ENCODE measurements at places on chromosomes 4 and X.

DNA sequence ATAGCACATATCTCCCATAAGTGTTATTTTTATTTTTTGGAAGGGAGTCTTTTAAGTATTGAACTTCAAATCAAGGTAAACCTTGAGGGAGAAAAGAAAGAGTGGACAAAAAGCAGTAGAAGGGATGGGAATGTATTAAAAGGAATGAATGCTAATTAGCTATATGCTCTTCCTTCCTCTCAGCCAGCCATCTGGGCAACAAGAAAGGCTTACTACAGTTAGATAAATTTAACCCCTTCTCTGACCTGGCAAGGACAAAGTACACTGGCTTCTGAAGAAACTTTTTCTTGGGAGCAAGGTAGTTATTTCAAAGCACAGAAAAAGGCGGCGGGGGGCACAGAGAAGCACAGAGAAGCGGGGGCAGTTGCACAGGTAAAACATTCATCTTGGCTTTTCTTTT is 54.6 kb downstream of the GAB1 start:
- ATAC-seq = no peak

GRCh38 chrX:103688946-103689345 is 2.4 kb upstream of the MORF4L2 start:
- no peak for ATAC-seq

DNA sequence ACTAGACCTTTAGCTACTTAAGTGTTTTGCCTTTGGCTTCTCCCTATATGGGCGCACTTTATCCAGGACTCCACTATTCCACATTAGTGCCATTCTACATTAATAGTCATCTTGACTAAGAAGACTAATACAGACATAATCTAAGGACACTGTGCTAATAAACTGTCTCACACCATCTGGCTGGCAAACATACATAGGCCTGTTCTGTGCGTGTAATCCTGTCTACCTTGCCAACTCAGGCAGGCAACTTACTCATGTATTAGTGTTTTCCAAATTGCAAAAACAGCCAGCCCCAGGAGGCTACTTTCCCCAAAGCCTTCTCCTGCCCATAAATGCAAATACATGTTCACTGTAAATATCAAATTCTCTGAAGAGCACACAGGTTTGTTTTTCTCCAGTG is 587.3 kb downstream of the TMA16 start:
- ATAC-seq = no peak

DNA sequence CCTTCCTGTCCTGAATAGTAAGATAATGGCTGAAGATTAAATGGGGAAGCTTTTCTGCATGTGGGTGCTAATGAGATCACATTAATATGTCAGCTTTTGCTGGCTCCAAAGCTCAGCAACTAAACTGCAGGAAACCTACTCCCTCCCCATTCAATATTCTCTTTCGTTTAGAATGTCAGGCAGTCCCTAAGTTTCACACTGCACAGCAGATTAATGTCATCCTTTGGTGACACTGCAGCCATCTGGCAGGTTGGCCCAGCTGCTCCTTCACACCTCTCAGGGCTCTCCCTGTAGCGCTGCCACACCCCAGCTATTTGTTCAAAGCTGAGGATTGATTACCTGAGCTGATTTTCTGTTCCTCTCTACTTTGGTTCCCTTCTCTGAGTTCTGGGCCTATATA is 110.5 kb downstream of the KDR start:
- ATAC-seq = no peak

GRCh38 chr4:65296246-65296645 is 374.0 kb downstream of the EPHA5 start:
- ATAC-seq = no peak

- peak; percentile 86 for ATAC-seq
These were observed 4.5 kb upstream of the TNIP3 start for GRCh38 chr4:121168446-121169281.

DNA sequence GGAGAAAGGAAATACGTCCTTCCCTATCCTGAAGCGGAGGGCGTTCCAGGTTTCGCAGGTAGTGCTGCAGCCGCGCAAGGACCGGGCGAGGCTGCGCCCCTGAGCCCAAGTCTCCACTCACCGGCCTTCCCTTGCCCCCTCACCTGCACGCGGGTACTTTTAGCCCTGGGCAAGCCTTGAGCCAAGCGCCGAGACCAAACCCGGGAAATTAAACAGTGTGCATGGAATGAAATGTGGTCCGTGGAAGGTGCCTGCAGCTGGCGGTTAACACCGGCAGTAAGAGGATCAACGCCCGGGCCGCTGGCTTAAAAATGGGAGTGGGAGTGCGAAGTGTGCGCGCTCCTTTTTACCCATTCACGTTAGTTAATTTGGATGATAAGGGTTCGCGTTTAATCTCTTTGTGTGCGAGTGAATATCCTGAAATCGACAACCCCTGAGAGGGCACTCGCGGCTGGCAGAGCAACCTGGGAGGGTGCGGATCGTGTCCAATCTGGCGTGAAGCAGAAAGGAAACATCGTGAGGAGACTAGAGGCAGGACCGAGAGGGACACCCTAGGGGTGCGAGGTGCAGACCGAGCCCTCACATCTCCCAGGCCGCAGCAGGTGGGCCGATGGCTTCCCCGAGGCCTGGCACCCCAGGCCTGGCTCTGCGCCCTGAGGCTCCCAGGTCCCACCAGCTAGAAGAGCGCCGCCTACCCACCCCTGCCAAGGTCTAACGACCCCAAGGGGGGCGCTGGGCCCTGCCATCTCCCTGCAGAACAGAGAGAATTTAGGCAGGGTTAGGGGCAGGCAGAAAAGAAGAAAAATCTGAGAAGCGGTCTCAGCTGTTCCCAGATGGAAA is 2.0 kb upstream of the HELT start:
- no peak for ATAC-seq

- ATAC-seq = peak; percentile 67
These were observed 201.5 kb upstream of the FAM241A start for GRCh38 chr4:111943796-111944203.

DNA sequence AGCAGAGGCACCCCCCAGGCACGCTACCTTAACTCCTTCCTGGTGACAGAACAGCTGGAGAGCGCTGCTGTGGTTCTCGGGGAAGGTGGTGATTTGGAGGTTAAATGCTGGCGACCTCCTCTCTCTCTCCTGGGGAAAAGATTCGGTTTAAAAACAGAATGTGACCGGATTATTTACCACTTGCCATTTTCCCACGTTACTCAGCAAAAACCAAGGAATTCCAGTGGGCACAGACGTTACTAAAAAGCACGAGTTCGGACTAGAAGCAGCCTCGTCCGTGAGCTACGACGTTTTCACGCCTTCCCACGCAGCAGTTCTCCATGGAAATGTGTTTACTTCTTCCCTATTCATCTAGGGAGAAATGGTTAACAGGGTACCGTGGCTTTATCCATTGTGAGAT is 32.3 kb upstream of the C4orf50 start:
- ATAC-seq = no peak

DNA sequence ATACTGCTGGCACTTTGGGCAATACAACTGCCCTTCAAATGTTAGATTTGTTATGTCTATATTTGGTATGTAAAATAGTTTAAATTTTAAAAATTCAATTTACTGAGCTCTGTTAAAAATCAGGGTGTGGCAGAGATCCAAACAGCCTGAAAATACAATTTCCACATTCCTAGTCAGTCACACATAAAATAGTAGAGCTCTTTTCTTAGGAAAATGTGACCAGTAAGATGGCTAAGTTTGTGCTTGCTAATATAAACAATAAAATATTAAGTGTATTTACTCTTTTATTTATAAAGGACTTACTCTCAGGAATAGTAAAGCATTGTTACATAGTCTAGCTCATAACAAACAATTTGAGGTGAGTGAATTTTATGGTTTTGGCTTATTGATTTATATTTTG is 200.2 kb downstream of the DKK2 start:
- ATAC-seq = no peak

GRCh38 chr4:56149591-56149990 is 200.8 kb downstream of the CEP135 start:
- no peak for ATAC-seq

GRCh38 chr4:22959483-22959882 is 266.7 kb downstream of the GBA3 start:
- ATAC-seq = no peak

DNA sequence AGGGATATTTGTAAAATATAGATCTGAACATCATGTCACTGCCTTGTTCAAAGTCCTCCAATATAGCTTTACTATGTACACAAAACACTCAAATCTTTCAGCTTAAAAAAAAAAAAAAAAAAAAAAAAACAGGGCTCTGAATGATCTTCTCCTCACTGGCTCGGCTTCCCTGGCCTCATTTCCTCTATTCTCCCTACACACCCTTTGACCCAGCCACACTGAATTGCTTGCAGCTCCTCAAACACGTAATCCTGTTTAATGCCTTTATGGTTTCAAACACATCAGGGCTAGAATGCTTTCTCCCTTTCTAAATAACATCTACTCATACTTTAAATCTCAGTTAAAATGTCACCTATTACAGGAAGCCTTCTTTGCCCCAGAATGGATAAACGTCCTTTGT is 60.8 kb downstream of the MTMR8 start:
- no peak for ATAC-seq

- ATAC-seq = no peak
These were observed 1.1 kb upstream of the MRPL1 start for GRCh38 chr4:77861495-77861894.

DNA sequence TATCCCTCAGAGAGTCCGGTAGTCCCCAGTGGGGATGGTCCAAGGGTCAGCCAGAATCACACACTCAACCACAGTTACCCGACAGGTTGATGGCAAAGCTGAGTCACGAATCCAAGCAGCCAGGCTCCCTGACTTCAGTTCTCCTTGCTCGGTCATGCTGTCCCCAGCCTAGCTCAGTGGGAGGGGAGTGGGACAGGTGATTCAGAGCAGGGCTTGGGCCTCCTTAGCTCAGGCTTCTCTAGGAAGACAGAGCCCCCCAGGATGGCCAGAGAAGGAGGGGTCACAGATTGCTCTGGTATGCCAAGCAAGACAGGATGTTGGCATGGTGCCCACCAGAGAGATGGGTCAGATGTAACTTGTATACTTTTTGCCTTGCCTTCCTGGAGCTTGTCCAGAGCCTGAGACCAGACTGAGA is 66.5 kb downstream of the EFNB1 start:
- ATAC-seq = no peak

- ATAC-seq = no peak
These were observed 5.5 kb upstream of the NKX1-1 start for GRCh38 chr4:1411436-1412375.

GRCh38 chr4:60344908-60345307 is 855.2 kb upstream of the ADGRL3 start:
- ATAC-seq = no peak

GRCh38 chr4:95318483-95318882 is 230.3 kb downstream of the UNC5C start:
- no peak for ATAC-seq

DNA sequence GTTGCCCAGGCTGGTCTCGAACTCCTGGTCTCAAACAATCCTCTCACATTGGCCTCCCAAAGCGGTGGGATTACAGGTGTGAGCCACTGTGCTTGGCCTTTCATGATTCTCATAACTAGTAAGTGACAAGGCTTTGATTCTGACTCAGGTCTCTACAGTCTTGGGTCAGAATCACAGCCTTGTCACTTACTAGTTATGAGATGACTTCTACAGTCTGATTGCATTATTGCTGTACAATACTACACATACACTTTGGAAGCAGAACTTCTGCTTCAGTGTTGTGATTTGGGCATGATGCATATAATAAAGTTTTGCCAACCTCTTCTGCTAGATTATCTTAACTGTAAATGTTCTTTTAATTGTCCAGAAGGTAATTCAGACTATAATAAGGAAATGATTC is 123.3 kb downstream of the KDM6A start:
- no peak for ATAC-seq

DNA sequence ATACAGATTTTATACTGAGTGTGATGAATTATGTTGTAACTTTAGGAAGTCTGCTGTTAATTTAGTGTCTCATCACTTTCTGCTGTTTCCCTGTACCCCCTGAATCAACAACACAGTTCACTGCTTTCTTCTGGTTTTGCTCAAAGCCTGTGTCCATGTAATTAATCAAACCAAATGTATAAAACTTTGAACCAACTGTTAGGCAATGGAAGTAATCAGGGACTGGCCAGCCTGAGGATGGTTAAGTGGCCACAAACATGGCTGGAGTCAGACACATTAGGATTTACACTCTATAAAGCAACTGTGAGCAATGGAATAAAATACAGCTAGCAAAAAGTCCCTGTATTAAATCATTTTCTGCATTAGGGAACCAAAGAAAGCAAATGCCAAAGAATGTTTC is 42.6 kb downstream of the CXCL1 start:
- ATAC-seq = no peak

GRCh38 chr4:159296061-159296460 is 193.2 kb downstream of the RAPGEF2 start:
- ATAC-seq = no peak

GRCh38 chr4:149910177-149910576 is 94.5 kb upstream of the IQCM start:
- ATAC-seq = no peak

GRCh38 chrX:148271263-148271662 is 229.2 kb upstream of the AFF2 start:
- no peak for ATAC-seq

DNA sequence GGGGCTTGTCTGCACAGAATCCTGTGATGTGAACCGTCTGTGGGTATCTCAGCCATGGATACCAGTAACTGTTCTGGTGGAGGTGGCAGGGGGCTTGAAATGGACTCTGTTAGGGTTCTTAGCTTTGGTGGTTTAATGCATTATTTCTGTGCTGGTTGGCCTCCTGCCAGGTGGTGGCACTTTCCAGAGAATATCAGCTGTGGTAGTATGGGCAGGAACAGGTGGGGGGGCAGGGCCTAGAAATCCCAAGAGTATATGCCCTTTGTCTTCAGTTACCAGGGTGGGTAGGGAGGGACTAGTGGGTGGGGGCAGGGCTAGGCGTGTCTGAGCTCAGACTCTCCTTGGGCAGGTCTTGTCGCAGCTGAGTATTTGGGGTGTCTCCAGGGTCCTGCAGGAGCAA is 106.7 kb downstream of the KIT start:
- ATAC-seq = no peak

DNA sequence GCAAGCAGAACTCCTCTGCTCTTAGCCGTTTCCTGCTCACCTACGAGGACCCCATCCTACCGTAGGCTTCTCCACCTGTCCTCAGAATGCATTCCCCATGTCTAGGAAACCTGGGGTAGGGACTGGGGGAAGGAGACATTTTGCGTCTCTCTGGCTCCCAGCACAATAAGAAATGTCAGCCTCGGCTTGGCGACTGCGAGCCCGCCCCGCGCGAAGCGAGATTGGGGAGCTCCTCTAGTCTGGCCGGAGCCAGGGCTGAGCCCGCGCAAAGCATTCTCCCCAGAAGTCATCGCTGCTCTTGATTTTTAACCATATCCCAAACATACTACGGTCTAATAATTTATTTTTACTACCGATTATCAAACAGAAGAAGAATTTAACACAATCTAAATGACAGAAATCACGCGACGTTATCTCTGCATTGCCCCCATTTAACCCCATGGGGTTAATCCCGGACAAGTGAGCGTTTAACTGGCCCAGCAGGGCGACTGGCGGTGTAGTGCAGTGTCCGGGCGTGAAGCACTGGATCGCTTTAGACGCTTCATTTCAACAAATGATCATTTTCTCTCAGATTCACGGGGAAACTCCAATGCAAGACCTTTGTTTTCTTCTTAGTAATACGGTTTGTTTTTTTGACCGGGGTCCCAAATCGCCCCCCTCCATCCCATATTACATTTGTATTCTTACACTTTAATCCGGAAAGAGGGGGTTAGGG is 8.0 kb upstream of the PITX2 start:
- ATAC-seq = no peak

GRCh38 chr4:150302553-150302952 is 224.3 kb downstream of the DCLK2 start:
- ATAC-seq = no peak

GRCh38 chr4:103496800-103497199 is 223.0 kb downstream of the TACR3 start:
- ATAC-seq = no peak

GRCh38 chr4:152771741-152772533 is 7.6 kb downstream of the TIGD4 start:
- no peak for ATAC-seq

- ATAC-seq = peak; percentile 77
These were observed 736 bp downstream of the IDS start for GRCh38 chrX:149504226-149504914.

Data from stimulated activated memory B cell treated with anti-CD40 and anti-IgM and Interleukin-4, amounts not matched to agents 10 μg/mL and 1 μg/mL and 100 μg/mL, for 72 hours (primary cell).